Activated B cell treated with CpG ODN at 0.5 μM for 24 hours (primary cell): ENCODE measurements at places on chromosomes 5 and 9. TPM values are rescaled to one million over a fixed set of nuclear protein-coding genes. Genes with fewer than 3 reads are reported as not detected.

- no peaks in the 10 kb centered on the region for H3K36me3 ChIP-seq
- no peaks in the 10 kb centered on the region for H3K4me1 ChIP-seq
- DNase-seq = no peak
- H3K27ac ChIP-seq = no peak overlapping the region
- H3K27me3 ChIP-seq = no peaks in the 10 kb centered on the region
- no peak overlapping the region for H3K4me3 ChIP-seq
Observed at GRCh38 chr5:125450771-125451170, 704.3 kb upstream of the ZNF608 start.

DNA sequence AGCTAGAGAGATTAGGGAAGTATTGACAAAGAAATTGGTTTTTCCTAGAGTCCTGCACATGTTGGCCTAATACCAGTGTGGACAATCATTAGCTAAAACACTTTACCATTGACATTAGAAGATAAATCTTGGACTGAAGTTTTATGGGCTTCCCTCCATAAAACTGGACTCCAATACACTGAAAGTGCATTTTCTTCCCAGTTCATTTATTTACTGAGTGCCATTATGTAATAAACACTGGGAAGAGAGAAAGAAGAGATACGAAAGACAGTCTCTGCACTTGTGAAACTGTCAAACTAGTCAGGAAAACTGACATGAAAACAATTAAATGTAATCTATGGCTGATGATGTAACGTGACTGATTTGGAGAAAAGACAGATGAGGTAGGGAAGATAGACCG is 539.3 kb downstream of the ZNF608 start:
- H3K27me3 ChIP-seq = no peaks in the 10 kb centered on the region
- H3K27ac ChIP-seq = no peak overlapping the region
- H3K36me3 ChIP-seq = peaks cover 4% of the 10 kb centered on the region
- H3K4me1 ChIP-seq = peaks cover 19% of the 10 kb centered on the region
- H3K4me3 ChIP-seq = no peak overlapping the region

SLC6A19 gene
- total RNA-seq = not detected in 2 replicates

DNA sequence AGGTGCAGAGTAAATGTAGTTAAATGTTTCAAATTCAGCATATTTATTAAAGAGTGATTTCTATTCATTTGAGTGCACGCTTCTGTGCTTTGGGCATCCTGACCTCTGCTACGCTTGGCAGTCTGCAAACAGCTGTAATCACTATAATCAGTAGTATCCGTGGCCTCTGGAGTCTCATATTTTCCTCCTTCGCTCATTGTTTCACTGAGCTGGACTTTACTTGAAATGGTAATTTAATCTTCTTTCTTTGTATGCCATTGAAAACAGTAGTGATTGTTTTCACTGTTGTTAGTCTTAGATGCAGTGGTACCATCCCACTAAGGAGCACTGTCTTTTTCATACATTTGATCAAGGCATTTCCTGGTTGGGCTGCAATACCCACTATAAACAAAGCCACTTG is 43.5 kb upstream of the CAVIN4 start:
- no peaks in the 10 kb centered on the region for H3K36me3 ChIP-seq
- H3K4me3 ChIP-seq = no peak overlapping the region
- no peak overlapping the region for H3K27ac ChIP-seq
- no peaks in the 10 kb centered on the region for H3K4me1 ChIP-seq
- no peak for DNase-seq
- no peaks in the 10 kb centered on the region for H3K27me3 ChIP-seq

- DNase-seq = no peak
- no peaks in the 10 kb centered on the region for H3K4me1 ChIP-seq
- H3K4me3 ChIP-seq = no peak overlapping the region
- no peaks in the 10 kb centered on the region for H3K36me3 ChIP-seq
- H3K27me3 ChIP-seq = peaks cover 2% of the 10 kb centered on the region
Observed at GRCh38 chr9:4193391-4193790, 106.5 kb downstream of the GLIS3 start.

DNA sequence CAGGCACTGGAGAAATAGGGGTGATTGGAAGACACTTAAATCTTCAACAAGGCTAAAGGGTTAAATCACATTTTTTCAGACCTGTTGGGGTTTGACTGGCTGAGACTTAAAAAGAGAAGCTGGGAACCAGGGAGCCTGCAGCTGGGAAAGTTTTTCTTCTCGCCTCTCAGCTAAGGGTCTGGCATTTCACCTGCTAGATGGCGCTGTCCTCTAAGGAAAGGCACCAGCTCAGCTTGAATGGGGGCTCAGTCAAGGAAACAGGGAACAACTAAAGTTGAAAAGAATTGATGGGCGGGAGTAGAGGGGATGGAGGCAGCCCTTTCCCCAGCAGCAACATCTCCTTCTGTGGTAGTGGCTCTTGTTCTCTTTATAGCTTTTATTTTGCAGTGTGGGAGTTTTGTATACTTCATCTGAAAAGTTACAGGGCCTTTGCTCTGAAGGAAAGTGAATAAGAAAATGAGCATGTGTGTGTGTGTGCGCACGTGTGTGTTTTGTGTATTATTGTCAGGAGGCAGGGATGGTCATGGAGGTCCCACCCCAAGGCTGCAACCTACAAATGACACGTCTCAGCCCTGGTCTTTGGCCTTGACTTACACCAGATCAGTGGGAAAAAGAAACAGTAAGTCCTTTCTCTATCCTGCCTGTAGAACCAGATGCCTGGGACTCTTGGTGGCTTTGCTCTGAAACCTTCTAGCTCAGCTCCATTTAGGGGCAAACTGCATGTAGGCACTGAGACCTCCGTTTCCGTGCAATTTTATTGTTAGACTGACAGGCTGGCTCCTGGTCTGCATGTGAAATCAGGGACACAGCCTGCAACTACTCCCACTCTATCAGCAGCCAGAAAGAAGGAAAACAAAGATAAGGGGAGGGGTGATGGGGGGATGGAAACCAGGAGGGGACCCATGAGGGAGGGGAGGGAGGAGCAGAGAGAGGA is 316.2 kb upstream of the CLINT1 start:
- peaks cover 33% of the 10 kb centered on the region for H3K4me1 ChIP-seq
- no peaks in the 10 kb centered on the region for H3K36me3 ChIP-seq
- DNase-seq = peak; percentile 48
- no peak overlapping the region for H3K4me3 ChIP-seq
- H3K27me3 ChIP-seq = no peaks in the 10 kb centered on the region
- no peak overlapping the region for H3K27ac ChIP-seq

DNA sequence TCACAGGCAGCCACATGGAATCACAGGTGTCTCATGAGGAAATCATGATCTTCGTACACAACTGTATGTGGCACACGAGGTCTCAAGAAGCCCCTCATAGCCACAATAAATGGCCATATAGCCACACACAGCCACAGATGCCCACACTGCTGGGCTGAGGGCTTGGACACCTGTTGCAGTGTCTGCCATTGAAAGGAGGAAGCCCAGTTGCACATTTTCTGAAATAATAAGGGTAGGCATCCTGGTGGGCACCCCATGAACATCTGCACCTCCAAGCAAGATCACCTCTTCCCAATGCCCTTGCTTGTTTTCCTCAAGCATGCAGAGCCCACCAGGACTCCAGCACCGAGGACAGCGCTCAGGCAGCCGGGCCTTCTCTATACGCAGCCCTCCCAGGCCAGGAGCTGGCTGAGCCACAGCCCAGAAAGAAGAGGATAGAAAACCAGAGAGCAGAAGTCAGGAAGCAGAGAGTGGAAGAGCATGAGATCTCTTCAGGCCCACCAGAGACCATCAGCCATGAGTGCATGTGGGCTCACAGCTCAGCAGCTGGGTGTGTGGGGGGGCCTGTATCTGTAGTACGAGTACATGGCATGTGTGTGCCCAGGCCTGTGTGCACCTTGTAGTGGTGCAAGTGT is 1.0 kb upstream of the ACSL6 start:
- H3K4me3 ChIP-seq = peak overlapping the region; percentile 64
- H3K27me3 ChIP-seq = peaks cover 72% of the 10 kb centered on the region
- H3K4me1 ChIP-seq = peaks cover 10% of the 10 kb centered on the region
- H3K27ac ChIP-seq = no peak overlapping the region
- DNase-seq = no peak

SELENOP gene
- total RNA-seq = not detected in 2 replicates

SLC6A3 gene
- total RNA-seq = 1.4 and 2.0 TPM in 2 replicates
